ENCODE measurements at places on chromosomes 13 and 19. TPM values are rescaled to one million over a fixed set of nuclear protein-coding genes. Genes with fewer than 3 reads are reported as not detected.

AZU1 gene
- 0.12 TPM for polyA plus RNA-seq

EDNRB gene
- 0.07 TPM for polyA plus RNA-seq

F2RL3 gene
- polyA plus RNA-seq: 0.03 TPM

SLITRK1 gene
- 0.04 TPM for polyA plus RNA-seq

CYSLTR2 gene
- not detected for polyA plus RNA-seq

BCL2L12 gene
- 51.4 TPM for polyA plus RNA-seq

TGFB1 gene
- 27.8 TPM for polyA plus RNA-seq

LYPD5 gene
- 0.27 TPM for polyA plus RNA-seq

SERPINE3 gene
- not detected for polyA plus RNA-seq

CYP2S1 gene
- 2.1 TPM for polyA plus RNA-seq

CFAP97D2 gene
- not detected for polyA plus RNA-seq

TGFBR3L gene
- polyA plus RNA-seq: 0.94 TPM

WDR62 gene
- polyA plus RNA-seq: 7.0 TPM

PCDH17 gene
- not detected for polyA plus RNA-seq

ZNF665 gene
- polyA plus RNA-seq: 1.5 TPM

CBARP gene
- polyA plus RNA-seq: 3.9 TPM

CERS4 gene
- polyA plus RNA-seq: 5.7 TPM

NLRP4 gene
- polyA plus RNA-seq: not detected

LMTK3 gene
- 0.87 TPM for polyA plus RNA-seq

MATK gene
- polyA plus RNA-seq: not detected

ZNF610 gene
- 1.6 TPM for polyA plus RNA-seq

DNA sequence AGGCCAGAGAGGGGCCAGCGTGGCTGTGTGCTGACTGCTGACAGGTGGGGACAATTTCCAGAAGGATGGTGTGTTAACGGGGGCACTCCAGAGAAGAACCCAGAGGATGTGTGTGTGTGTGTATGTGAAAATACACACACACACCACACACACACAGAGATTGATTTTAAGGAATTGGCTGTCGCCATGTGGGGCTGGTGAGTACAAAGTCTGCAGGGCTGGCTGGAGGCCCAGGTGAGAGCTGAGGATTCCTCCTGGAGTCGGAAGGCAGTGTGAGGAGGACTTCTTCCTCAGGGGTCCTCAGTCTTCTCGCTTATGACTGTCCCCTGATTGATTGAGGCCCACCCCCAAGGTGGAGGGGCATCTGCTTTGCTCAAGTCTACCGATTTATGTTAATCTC is 7.6 kb upstream of the GJB6 start:
- DNase-seq: no peak

DNA sequence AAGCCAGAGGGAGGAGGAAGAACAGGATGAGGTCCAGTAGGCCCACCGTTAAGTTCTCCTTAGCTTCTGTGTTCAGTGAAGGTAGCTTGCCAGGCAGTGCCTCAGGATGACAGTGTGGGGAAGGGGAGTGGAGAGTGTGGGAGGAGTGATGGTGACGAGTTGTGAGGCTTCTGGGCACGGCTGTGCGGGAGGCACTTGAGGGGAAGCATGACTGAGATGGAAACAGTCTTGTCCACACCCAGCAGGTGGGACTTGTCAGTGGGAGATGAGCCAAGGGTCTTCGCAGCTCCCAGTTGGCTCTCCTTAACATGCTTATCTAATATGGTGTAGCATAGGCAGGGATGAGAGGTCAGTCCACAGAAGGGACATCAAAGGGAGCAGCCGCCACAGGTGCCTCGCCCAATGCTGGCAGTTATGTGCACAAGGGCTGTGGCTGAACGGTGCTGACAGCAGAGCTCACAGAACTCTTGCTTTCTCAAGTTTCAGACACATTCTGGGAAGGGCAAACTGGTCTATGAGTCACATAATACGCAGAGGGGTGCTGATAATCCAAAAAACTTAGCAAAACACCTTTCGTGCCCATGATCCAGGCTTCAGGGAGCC is 47.5 kb downstream of the OXGR1 start:
- no peak for DNase-seq

DNA sequence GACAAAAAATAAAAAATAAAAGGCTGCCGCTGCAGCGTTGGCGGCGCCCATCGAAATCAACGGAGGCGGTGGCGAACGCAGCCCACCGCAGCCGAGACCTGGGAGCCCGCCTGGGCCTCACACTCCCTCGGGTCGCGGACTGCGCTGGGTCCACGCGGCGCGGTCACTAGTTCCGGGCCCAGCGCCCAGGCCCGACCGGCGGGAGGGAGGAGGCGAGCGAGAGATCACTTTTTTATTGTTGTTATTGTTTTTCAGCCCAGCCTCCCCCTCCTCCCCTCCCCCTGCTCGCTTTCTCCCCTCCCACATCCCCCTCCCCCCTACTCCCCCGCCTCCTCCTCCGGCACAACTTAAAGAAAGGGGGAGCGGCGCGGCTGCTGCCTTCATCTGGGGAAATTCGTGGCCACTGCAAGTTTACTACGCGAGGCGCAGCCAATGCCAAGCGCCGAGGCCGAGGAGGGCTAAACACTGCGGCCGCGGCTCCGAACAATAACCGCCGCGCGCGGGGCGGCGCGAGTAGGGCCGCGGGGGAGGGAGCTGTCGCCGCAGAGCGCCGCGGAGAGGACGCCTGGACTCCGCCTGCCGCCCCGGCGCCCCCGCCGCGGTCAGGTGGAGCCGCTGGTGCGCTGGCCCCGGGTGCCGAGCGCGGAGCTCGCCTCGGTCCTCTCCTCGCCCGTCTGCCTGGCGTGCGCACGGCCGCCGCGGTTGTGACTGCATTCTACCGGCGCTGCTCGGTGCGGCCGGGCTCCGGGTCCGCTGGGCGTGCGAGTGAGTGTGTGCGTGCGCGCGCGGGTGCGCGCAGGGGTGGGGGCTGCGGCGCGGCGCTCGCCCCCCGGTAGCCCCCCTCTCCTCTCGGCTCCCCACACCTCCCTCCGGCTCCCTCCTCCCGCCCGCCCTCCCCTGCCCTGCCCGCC is 505 bp upstream of the ZIC2 start:
- no peak for DNase-seq

- no peak for DNase-seq
Measured at GRCh38 chr13:27311518-27312210, 41.0 kb downstream of the RASL11A start.

DNA sequence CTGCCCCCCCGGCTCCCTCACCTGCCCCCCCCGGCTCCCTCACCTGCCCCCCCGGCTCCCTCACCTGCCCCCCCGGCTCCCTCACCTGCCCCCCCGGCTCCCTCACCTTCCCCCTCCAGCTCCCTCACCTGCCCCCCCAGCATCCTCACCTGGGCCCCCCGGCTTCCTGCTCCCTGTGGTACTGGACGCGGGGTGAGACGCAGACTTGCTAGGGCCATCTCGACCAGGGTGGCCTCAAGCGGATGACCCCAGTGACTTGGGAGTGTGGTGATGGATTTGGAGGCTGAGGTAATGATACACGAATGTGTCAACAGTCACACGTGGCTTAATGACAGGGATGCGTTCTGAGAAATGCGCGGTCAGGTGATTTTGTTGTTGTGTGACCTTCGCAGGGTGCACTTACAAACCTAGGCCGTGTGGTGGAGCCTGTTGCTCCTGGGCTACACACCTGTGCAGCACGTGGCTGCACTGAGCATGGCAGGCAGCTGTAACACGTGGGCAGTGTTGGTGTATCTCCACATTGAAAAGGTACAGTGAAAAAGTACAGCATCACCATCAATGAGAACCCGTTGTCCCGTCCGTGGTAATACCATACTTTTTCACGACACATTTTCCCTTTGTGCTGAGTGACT is 197.8 kb downstream of the TEX29 start:
- DNase-seq: no peak

GRCh38 chr19:11397089-11397610 is 13.0 kb upstream of the EPOR start:
- no peak for DNase-seq

- DNase-seq: no peak
Measured at GRCh38 chr19:49776371-49776764, 9.6 kb downstream of the AP2A1 start.

DNA sequence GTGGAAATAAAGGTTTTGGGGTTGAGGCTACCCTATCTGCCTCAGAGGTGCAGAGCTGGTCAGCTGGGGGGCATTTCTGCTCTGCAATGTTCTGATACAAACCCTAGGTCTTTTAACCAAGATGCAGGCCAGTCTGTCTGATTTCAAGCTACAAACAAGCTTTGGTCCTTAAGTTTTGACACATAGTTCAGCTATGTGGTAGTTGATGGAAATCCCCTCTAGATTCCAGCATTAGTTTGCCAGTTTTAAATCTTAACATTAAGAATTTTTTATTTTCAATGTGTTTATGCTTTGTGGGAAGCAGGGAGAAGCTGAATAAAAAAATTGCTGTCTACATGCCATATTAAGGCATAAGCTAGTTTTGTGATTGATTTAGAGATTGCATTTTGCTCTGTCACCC is 225.7 kb downstream of the LMO7 start:
- DNase-seq: peak; percentile 78

DNA sequence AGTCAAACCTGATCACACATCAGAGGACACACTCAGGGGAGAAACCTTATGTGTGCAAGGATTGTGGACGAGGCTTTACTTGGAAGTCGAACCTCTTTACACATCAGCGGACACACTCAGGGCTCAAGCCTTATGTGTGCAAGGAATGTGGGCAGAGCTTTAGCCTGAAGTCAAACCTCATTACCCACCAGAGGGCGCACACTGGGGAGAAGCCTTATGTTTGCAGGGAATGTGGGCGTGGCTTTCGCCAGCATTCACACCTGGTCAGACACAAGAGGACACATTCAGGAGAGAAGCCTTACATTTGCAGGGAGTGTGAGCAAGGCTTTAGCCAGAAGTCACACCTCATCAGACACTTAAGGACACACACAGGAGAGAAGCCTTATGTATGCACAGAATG is 8.2 kb upstream of the ZNF527 start:
- DNase-seq: no peak

- no peak for DNase-seq
Measured at GRCh38 chr13:90222758-90223157, 1124.7 kb upstream of the MIR17HG start.

GRCh38 chr13:57635541-57636085 is 4.1 kb downstream of the PCDH17 start:
- no peak for DNase-seq

GRCh38 chr13:43316946-43317353 is 293.6 kb downstream of the DNAJC15 start:
- DNase-seq: peak; percentile 67

DNA sequence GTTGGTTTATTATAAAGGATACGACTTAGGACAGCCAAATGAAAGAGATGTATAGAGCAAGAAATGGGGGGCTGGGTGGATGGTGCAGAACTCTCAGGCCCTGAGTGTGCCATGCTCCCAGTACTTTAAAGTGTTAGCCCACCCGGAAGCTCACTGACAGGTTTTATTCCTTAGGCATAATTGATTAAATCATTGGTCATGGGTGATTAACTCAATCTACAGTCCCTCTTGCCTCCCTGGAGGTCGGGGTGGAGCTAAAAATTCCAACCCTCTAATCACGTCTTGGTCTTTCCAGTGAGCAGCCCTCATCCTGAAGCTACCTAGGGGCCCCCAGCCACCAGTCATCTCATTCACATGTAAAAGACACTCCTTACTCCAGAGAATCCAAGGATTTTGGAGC is 9.9 kb upstream of the LEUTX start:
- DNase-seq: no peak

DNA sequence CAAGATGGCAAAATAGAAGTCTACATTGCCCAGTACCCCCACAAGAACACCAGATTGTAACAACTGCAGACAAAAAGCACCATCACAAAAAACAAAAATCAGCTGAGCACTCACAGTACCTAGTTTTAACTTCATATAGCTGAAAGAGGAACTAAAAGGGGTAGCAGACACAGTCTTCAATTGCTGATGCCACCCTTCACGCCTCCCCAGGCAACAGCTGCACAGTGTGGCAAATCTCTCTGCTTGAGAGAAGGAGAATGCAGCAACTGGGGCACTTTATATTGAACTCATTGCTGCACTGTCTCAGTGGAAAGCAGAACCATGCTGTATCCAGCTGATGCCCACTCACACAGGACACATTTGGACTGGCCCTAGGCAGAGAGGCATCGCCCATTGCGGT is 2714.5 kb upstream of the PCDH20 start:
- DNase-seq: no peak

GRCh38 chr13:100063333-100063732 is 25.6 kb upstream of the PCCA start:
- peak; percentile 44 for DNase-seq

DNA sequence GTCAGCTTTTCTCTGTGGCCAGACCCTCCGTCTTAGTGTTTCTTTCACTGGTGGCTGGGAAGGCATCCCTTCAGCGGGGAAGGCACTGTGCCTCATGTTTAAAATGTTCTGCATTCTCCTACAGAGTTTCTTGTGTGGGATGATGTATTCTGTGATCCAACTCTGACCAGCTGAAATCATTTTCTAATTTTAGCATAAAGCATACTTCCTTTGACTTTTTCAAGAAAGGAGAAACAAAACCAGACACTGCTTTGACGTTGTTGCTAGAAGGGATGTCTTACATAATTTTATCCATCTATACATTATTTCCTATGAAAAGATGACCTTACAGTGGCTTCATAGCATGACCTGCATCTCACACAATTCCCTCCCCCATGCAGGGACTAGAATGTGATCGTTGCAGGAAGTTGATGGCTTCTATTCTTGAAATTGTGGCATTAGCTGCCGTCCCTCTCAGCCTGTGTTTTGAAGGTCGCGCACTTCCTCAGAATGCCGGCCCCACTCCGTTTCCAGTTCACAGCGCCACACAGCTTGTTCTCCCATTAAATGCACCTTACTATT is 38.6 kb upstream of the TEX29 start:
- DNase-seq: peak; percentile 85

DNA sequence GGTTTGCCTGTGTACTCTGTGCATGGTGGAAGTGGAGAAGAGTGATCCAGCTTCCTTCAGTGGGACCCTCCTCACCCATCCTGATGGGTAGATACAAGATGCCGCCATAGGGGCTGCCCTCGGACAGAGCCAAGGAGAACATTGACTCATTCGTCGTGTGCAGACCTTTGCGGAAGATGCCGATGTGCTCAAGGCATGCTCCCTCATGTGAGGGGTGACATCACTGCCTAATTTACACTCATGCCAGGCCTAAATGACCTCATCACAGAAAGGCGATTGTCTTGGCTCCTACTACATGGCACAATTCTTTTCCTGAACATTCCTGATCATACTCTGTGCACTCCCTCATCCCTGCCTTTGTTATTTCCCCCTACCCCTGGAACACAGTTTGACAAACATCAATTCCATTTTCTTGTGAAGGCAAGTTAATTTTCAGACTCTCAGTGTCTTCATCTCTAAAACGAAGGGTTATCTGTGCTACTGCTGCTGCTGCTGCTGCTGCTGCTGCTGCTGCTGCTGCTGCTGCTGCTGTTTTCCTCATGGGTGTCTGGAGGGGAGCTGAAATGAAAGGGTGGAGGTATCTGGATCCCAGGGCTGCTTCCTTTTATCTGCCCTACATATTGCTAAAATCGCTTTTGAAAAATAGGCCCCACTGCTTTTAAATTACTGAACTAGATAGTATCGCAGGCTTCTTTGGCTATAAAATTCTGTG is 146.5 kb upstream of the ARGLU1 start:
- no peak for DNase-seq

- no peak for DNase-seq
Measured at GRCh38 chr19:980133-980998, 3.8 kb upstream of the WDR18 start.

Data from IMR-90 (cell line).